ENCODE measurements at places on chromosomes 16 and 17. TPM values are rescaled to one million over a fixed set of nuclear protein-coding genes. Genes with fewer than 3 reads are reported as not detected.

DNA sequence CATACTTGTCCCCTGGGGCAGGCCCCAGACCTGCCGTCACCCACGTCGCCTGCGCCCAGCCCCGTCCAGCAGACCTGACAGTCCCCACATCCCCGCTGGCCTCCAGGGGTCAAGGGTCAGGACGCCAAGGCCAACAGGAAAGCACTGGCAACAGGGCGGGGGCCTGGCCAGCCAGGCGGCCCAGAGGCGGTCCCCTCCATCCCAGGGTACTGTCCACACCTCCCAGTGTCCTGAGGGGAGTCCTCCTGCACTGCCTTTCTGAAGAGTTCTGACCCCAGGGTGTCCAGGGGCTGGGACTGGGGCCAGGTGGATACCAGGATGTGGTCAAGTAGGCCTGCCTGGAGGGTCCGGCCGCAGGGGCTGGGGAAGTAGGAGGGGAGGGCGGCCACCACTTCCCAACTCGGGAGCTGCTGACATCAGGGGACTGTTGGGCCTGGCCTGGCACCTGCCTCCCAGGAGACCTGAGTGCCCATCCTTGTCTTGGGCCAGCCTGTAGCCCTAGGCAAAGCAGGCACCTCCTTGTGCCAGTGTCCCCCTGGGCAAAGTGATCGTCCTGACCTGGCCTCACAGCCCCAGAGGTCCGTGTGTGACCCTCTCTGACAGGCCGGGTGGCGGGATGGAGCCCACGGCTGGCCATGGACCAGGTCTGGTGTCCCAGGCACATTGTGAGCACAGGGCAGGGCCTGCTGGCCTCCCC lies 6.7 kb upstream of the AXIN1 start:
- DNase-seq: peak; percentile 61

Gene PRR15L
- 0.36 TPM for total RNA-seq

Gene TNFRSF13B
- total RNA-seq: not detected

DNA sequence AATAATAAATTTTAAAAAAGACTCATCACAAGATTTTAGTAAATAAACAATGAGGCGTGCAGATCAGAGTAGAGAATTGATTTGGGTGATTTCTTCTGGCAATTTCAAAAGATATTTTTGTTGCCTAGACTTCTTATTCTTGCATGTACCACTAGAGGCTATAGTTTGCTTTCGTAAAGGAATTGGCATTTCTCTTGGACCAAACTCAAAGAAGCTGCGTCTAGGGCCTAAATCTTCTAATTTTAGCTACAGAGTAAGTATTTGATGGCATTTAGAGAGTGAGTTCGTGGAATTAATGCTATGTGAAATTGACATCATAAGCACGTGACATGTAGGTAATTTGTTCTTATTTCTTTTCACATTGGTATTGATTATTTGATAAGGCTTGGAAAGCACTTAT lies 24.4 kb upstream of the ABCC11 start:
- DNase-seq: no peak

GRCh38 chr17:72474719-72475477 lies 354.1 kb downstream of the SOX9 start:
- DNase-seq: peak; percentile 5

- DNase-seq: no peak
Observed at GRCh38 chr17:39648616-39649366, 11.8 kb downstream of the STARD3 start.

- peak; percentile 88 for DNase-seq
Observed at GRCh38 chr17:80970044-80970761, 21.4 kb upstream of the CHMP6 start.
